ENCODE measurements at places on chromosomes 2 and 18.

- DNase-seq: no peak
Observed at GRCh38 chr18:73785300-73785699, 362.3 kb downstream of the FBXO15 start.

DNA sequence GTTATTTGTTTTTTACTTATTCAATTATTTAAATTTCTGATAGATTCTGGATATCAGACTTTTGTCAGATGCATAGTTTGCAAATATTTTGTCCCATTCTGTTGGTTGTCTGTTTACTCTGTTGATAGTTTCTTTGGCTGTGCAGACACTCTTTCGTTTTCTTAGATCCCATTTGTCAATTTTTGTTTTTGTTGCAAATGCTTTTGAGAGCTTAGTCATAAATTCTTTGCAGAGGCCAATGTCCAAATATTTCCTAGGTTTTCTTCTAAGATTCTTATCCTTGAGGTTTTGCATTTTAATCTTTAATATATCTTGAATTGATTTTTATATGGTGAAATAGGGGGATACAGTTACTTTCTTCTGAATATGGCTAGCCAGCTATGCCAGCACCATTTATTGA, 112.7 kb upstream of the SESTD1 start:
- DNase-seq: no peak

DNA sequence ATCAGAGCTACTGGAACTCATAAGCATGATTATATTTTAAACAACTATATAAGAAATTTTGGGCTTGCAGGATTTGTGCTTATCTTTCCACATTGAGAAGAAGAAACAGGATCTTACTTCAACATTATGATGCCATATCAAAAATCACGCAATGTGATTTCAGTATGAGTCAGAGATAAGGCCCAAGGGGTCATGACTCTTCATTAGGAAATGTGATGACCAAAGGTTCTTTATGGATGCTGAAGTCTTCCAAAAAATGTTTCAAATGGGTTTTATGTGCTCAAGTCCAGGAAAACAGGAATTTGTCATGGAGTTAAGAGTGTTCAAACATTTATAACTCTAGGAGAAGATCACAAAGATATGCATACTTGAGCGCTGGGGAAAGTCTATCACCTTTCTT, 7.8 kb upstream of the SERPINB2 start:
- no peak for DNase-seq

GRCh38 chr2:38432820-38433606, 55.9 kb upstream of the ATL2 start:
- no peak for DNase-seq

DNA sequence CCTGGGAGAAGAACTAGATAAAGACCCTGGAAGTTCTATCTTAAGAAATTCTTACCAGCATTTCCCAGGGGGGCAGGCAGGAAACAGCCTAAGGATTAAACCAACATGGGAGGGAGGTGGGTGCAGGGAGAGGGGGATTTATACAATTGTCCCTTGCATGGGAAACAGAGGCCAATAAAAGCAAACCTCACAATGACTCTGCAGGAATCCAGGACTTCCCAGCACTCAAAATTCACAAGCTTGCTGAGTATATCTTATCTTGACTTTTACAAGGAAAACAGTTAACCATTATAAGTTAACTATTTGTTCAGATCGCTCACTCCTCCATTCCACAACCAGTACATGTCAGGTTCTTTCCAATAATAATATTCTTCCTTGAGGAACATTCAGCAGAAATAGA, 241.3 kb downstream of the MREG start:
- peak; percentile 85 for DNase-seq

DNA sequence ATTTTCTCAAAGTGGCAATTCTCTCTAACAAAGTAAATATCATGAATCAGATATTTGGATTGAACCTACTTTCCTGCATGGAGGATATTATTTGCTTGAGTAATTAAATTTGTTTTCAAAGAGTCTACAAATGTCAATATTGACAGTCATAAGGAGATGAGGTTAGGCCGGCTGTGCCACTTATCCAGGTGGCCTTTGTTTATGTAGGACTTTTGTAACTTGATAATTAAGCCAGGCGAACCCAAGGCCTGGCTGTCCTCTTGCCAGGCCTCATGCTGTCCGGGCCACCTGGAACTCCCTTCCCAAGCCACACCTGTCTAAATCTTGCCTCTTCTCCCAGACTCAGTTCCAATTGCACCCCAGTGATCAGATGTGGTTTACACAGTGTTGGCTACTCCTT, 255.2 kb downstream of the ACKR3 start:
- no peak for DNase-seq

DNA sequence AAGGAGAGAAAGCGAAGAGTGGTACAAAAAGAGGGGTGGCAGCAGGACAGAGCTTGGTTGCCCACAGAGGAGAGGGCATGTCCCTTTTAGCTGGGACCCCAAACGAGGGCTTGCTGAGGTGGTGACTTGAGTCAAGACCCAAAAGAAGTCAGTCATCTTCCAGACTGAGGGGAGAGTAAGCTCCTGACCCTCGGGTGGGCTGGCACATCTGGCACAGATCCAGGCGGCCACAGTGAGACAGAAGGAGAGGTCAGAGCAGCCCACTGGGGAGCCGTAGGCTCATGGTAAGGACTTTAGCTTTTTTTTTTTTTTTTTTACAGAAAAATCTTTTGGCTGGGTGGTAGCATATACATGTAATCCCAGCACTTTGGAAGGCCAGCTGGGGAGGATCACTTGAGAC, 77.9 kb upstream of the ST6GAL2 start:
- no peak for DNase-seq

DNA sequence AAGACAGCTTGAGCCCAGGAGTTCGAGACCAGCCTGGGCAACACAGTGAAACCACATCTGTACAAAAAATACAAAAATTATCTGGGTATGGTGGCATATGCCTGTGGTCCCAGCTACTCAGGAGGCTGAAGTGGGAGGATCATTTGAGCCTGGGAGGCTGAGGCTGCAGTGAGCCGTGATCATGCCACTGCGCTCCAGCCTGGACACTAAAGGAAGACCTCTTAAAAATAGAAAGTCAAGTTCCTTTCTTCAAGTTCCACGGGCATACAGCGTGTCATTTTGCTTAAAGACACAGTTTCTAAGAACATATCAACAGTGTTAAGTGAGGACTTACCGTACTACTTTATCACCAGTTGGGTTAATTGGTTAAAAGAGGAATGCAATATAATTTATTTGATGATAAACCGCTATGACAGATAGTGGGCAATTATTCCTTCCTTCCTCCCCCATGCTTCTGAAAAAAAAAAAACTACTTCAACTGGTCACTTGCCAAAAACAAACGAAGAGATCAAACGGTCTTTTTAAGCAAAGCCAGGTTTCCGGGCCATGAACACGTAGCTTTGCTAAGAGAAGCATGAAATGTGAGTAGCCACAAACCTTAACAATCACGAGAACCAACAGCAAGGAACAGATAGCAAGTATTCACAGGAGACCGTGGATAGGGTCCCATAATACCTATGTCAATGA, 21.4 kb downstream of the AP1S3 start:
- DNase-seq: no peak

- no peak for DNase-seq
Observed at GRCh38 chr18:3706279-3707097, 256.5 kb downstream of the TGIF1 start.

DNA sequence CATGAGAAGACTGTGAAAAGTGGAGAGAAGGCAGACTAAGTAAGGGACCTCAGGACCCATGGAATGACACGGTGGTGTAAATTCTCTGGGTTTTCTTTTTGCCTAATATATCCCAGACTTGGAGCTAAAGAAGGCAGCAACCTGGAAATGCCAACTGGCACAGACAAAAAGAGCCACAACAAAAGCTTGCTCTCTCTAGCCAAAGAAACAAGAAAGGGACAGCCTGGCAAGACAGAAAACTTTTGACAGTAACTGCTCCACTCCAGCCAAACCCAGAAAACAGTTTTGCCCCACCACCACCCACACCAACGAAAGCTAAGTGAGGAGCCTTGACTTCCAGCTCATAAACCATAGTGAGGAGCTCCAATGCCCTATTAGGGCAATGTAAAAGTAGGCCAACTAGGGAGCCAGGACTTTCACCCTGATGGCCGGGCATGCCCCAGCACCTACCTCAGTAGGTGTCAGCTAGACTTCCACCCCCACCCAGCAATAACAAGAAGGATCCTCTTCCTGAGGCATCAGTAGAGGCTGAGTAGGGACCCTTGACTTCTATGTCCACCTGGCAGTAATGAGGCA, 35.5 kb downstream of the PELI1 start:
- DNase-seq: no peak

GRCh38 chr2:134231301-134231964, 22.4 kb upstream of the MGAT5 start:
- no peak for DNase-seq

GRCh38 chr2:219466816-219467735, 31.6 kb upstream of the GMPPA start:
- no peak for DNase-seq

- DNase-seq: no peak
Observed at GRCh38 chr2:187991389-187991788, 300.3 kb upstream of the GULP1 start.

GRCh38 chr2:156933645-156934225, 323.8 kb upstream of the GALNT5 start:
- DNase-seq: no peak

DNA sequence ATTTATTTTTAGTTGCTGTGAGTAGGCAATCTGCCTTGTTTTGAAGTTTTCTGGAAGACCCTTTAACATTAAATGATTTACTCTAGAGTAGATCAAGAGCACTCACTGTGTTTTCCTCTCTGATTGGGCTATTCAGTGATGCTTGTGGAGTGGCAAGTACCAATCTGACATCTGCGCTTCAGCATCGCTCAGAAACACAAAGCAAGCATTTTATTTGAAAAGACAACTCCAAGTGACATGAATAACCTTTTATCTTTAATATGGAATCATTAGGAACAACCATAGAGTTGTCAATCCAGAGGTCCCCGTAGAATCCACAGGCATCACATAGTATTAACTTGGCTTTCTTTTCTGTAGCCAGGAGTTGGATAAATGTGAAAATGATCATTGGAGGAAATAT, 114.7 kb downstream of the CPS1 start:
- DNase-seq: no peak

DNA sequence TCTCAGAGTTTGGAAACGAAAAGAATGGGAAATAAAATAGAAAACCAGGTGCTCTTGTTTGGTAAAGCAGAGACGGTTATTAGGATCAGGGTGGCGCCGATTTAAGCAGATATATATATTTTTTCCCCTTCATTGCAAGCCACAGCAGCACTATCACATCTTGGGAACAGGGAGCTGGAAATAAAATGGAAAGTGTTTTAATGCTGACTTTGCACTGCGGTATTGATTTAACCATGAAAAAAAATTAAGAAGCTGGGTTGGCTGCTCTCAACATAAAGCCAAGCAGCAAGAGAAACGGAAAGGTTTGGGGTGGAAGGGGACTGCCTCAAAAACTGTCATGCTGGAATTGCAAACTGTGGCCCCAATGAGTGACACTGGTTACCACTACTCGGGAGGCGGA, 102.7 kb upstream of the ZBTB14 start:
- DNase-seq: no peak

DNA sequence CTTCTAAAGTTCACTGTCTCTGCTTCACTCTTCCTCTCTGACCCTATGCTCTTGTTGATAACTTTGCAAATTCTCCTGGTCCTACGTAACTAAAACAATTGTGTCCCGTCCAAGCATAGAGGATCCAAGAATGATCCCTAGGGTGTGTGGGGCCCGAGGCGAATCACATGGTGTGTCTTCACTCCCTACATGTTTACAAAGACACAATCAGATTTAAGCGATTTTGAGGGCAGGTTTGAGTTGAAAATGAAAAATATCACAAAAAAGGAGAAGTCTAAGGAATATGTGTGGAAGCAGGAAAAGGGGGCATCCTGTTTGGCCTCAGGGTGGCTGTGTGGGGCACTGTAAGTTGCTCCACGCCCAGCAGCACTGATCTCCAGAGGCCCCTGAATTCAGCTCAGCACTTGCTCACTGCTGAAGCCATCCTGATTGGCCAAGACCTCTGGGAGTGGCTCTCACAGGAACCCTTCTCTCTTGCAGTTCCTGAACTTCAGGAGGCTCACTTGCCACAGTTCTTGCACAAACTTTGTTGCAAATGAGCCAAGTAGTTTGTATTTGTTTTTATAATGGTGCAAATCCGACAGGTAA, 363.6 kb downstream of the ZNF521 start:
- no peak for DNase-seq

DNA sequence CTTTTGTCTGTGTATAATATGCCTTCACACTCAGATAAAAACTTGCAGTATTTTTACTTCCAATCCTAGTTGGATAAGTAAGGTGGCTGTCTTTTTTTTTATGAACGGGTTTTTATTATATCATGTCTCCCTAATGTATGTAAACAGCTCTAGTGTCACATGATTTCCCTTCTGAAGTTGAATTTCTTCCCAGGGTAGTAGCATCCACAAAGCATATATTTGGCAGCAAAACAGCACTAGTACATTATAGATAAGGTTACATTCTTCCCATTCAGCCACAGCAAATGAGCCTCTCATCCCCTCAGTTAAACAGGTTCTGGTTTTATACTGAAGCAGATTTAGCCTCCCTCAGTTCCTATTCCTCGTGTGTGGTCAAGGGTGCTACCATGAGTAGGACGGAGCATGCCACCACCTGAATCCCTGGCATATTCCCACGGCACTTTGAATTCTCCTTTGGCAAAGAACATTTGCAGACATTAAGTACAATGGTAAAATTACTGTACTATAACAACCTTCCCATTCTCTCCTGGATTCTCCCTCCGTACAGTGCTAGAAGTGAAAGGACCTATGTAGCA, 15.4 kb upstream of the DTNA start:
- no peak for DNase-seq

- DNase-seq: no peak
Observed at GRCh38 chr2:29113891-29114321, 1.3 kb upstream of the CLIP4 start.

GRCh38 chr2:225282858-225283710, 116.4 kb upstream of the NYAP2 start:
- DNase-seq: peak; percentile 12

- no peak for DNase-seq
Observed at GRCh38 chr2:42653908-42654445, 85.5 kb downstream of the MTA3 start.

DNA sequence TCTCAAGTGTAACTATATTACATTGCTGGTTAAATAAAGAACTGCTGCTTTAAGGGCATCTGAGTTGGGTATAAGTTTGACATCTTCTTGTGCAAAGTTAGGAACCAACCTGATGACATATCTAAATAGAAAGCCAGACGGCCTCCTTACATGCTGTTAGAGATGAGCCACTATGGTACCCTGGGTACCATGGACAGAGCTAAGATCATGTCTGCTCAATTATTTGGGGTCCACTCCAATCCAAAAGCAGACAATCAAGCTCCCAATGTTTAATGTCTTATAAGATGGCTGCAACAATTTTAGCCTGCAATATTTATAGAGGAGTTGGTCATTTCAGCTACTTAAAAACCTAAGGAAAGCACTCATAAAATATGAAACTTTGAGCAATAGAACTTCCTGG, 86.2 kb downstream of the UPP2 start:
- DNase-seq: no peak

All from smooth muscle cell of the brain vasculature (primary cell).